ENCODE measurements at places on chromosomes 13 and 19.

- no peak for DNase-seq
Observed at GRCh38 chr13:111393221-111393790, 72.9 kb downstream of the TEX29 start.

- DNase-seq = no peak
Observed at GRCh38 chr13:32588736-32589135, 2.5 kb downstream of the PDS5B start.

DNA sequence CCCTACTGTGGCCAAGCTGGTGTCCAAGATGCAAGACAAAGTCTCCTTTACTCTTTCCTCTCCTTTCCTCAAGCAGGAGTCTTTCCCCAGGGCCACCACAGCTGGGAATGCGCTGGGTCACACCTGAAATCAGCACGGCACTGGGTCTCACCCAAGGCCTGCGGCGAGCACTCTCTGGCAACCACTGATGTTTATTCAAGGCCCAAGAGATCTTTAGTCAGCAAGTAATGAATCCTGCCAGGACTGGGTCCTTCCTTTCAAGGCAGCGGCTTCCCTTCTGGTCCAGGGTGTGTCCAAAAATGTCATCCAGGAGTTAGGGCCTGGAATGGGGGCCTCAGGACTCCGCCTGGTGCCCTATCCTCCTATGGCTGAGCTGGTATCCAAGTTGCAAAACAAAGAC, 24.1 kb downstream of the BLOC1S3 start:
- DNase-seq = no peak

- DNase-seq = no peak
Observed at GRCh38 chr19:1154731-1155351, 19.2 kb downstream of the SBNO2 start.

- no peak for DNase-seq
Observed at GRCh38 chr13:31887286-31887685, 144.3 kb upstream of the FRY start.

GRCh38 chr13:111626371-111627305, 306.2 kb downstream of the TEX29 start:
- DNase-seq = no peak

DNA sequence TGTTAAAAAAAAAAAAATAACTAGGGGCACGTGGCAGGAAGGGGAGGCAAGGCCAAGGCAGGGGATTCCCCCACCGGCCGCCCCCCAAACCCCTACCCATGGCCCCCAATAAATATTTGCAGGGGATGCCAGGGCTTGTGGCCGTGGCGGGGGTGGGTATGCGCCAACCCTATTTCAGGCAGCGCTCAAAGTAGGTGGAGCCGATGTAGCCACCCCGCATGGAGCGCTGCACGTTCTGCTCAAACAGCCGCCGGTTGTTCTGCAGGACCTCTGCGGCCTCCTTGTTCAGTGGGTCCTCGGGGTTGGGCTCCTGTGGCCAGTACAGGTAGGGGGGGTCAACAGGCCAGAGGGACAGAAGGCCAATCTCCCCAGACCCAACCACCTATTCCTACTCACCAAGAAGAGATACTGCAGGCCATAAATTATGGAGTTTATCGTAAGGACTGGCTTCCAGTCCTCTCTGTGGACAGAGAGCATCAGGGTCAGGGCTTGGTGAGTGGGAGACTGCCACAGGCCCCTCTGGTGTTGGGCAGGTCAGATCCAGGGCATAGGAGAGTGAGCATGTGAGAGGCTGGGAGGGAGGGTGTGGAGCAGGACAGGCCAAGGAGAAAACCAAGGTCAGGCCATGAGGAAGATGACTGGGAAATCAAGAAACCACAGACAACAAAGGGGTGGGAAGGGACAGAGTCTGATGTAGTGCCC, 1.2 kb upstream of the CHMP2A start:
- DNase-seq = no peak

GRCh38 chr19:14544047-14544446, 14.7 kb downstream of the TECR start:
- DNase-seq = no peak

DNA sequence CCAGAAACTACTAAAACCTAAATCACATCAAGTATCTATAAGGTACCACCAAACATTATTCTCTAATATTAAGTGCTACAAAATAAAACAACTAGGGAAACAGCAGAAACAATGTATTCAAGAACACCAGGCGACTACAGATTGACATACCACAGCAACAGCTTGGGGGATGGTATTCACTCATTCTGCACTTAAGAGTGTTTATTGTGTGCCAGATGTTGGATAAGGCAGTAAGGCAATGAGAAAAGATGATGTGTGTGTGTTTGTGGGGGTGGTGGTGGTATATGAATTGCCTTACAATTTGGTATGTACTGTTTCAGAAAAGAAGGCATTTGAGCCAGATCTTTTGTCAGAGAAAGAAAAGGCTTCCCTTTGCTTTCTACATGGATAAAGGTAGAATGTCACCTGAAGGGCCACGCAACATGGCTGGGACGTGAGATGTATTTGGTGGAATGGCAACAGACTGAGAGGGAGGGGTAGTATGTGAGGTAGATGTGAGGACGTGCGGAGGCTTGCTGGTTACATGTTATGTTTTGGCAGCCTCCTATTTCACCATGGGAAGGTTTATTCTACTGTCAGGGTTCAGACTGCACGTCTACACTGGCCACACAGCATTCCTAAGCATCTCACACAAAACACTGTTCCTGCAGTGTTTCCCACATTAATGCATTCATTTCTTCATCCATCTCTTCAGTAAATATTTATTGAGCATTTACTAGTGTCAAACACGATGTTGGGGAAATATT, 300.7 kb downstream of the KLF12 start:
- no peak for DNase-seq

DNA sequence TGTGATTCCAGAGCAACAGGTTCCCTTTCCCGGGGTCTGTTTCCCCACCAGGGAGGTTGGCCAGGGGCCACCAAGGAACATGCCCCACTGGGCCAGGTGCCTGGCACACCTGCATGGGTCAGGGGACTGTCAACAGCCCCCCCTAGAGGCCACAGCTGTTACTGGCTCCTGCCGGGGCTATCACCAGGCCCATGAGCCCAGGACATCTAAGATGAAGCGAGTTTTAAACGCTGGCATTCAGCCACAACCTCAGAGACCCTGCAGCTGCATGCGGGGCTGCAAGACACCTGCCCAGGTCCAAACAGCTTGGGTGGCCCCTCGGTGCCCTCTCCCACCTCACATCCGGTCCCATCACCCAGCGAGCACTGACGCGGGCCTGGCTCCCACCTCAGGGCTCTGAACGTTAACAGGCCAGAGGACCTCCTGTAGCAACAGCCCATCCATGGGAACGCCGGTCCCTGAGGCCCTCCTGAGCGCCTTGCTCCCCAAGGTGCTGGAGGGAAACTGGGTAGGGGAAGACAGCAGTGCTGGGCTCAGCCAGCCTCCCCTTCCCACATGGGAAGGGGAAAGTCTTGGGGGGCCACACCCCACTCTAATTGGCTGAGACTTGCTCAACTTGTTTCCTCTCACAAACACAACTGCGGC, 12.0 kb downstream of the KHSRP start:
- peak; percentile 56 for DNase-seq

- DNase-seq = peak; percentile 46
Observed at GRCh38 chr13:113584870-113585671, 518 bp downstream of the TFDP1 start.

DNA sequence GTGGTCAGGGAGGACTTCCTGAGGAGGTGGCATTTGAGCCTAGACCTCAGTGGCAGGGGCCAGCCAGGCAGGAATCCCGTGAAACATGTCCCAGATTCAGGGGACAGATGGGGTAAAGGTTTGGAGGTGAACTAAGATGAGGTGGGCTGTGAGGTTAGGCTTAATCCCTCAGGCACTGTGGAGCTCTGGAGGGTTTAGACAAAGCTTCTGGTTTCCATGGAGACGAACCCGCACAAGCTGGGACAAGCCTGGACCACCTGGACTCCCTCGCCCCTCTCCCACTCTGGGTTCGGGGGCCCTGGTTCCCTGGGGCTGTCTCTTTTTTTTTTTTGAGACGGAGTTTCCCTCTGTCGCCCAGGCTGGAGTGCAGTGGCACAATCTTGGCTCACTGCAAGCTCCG, 15.7 kb downstream of the TJP3 start:
- no peak for DNase-seq

GRCh38 chr19:33627962-33628839, 6.4 kb downstream of the CHST8 start:
- no peak for DNase-seq

GRCh38 chr19:57382806-57383488, 6.7 kb upstream of the ZNF548 start:
- no peak for DNase-seq

DNA sequence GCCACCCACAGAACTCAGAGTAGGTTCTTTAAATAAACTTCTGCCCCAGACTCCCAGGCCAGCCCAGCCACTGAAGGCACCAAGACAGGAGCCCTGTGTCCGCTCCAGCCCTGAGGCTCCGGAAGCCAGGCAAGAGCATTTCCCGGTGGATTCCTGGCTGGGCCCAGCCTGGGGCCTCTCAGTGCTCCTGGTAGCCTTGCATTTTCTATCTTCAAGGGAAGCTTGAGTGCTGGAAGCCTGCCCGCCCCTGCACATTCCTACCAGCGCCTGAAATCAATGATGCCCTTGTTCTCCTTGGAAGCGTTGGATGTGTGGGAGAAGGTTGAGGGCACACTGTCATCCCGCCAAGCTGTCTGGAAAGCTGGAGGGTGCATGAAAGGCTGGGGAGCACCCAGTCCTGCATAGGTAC, 70.3 kb downstream of the ALOX5AP start:
- no peak for DNase-seq

DNA sequence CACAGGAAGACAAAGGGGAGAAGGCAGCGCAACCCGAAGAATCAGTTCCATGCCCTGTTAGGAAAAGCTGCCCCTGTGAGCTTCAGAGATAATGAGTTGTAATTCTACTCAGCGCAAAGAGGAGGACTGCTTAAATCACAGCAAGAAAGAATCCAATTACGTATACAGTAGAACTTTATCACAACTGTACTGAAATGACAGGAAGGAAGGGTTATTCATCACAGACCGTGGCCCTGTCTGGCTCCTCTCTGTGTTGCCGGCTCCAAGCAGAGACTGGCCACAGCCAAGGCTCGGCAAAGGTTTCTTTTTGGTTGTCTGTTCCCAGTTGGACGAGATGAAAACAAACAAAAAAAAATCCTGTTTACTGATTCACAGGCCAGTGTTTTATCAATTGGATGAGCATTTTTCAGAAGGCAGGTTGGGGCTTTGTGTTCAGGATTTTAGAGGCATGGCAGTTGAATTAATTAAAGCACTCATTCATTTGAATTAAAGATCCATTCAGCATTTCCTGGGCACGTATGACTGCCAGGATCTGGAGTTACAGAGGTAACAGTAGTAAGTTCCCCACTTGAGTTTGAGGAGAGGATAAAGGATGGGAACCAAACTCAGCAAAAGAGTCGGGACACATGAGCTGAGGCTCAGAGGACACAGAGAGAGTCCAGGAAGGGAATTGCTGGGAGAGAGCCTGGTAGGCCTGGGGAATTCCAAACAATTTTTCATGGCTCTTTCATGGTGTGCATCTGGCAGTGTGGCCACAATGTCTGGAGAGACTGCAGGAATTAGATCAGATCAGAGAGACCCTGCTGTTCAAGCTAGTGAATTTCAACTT, 341.0 kb downstream of the DNAJC15 start:
- no peak for DNase-seq

- no peak for DNase-seq
Observed at GRCh38 chr19:17171874-17172273, 43.3 kb upstream of the USE1 start.

DNA sequence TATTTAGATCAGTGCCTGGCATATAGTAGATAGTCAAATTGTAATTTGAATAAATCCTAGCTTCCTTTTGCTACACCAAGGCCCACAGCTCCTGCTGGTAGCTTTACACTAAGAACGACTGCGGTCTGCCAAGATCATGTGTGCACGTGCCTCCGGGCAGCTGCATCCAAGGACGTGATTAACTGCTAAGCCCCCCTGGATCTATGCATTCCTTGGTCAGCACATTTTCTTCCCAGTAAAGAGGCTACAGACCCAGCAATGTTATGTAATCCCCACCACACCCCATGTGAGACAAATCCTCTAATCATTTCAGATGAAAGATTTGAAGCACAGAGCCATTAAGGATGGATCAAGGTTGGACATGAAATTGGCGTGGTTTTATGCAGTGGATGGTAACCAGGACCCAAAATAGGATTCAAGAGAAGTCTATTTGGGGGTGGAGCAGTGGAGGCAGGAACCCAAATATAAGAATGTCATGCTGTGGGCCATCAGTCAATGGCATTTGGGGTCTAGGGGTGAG, 65.2 kb upstream of the PEG3 start:
- no peak for DNase-seq

GRCh38 chr13:93147946-93148345, 78.7 kb upstream of the GPC6 start:
- no peak for DNase-seq

DNA sequence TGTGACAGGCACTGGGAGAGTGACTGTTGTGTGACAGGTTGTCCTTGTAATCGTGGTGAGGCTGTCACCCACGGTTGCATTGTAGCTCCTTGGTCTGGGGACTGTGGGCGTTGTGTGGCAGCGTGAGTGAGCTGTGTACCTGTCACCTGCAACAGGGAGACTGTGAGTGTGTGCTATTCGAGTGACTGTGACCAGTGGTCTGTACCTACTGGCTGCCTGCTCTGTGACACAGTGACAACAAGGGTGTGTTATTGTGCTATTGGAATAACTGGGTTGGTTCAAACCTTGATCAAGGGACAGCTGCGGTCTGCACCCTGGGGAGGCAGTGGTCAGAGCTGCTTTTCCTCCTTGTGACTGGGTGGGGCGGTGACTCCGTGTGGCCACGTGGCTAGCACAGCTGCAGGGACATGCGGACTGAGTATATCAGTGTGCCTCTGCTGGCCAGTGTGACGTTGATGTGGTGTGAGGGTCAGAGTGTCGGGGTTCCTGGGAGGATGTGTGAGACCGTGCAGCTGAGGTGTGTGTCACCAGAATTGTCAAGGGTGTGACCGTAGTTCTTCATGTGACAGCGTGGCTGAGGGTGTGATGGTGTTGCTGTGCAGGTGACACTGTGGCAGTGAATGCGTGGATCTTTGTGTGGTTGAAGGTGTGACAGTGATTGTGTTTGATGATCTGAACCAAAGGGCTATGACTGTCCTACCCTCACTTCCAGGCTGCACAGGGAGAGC, 10.1 kb upstream of the NFIX start:
- DNase-seq = no peak

DNA sequence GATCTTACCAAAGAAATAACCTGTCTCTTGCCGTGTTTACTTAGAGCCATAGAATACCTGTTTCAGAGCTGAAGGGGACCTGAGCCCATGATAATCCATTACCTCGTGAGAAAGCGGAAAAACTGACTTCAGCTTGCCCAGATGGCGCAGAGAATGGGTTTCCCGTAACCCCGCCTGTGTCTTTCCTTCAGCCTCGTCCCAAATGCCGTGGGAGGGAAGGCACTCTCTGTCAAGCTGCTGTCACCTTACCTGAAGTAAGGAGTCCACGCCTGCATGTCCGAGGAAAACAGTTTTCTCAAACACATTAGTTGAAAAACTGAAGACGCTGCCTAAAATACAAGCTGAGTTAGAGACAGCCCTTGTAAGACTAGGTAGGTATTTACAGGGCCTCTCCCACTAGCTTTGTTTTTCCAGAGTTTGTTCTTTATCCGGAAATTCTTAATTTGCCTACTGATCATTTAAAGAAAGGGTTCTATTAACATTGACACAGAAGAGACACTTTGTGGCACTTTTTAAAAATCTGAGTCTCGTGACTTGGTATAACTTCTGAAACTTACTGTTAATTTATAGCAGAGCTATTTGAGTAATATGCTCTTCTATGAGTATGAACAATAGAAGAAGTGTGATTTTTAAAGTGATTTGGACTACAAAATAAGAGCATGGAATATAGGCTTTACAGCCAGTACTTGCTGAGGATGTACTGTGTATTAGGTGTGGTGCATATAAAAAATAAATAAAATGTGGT, 1.3 kb upstream of the INTS6 start:
- peak; percentile 37 for DNase-seq

- no peak for DNase-seq
Observed at GRCh38 chr13:108609353-108609752, 20.1 kb upstream of the MYO16 start.
